ENCODE measurements at places on chromosomes 4 and X. TPM values are rescaled to one million over a fixed set of nuclear protein-coding genes. Genes with fewer than 3 reads are reported as not detected.
A peak's percentile ranks its signal among the peaks of the same experiment; 100 is the strongest.

Gene PLP1
- not detected for total RNA-seq

Gene CAPN6
- total RNA-seq, result not detected

Gene CENPVL3
- not detected for total RNA-seq

Gene REPS2
- 0.35 TPM for total RNA-seq

Gene AFP
- total RNA-seq, result not detected

DNA sequence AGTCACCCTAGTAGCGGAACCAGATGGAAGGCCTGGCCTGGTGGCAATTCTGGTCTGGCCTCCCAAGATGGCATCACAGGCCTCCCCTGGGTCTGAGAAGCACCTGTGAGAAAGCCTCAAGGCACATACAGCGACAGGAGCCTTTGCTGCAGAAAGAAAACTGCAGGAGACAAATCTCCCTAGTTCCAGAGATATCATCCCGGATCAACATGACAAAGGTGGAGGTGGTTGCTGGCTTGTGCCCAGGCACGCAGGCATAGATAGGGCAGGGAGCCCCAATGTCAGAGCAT lies 93.6 kb downstream of the BCOR start:
- H3K36me3 ChIP-seq, result no peaks in the 10 kb centered on the region
- H3K27me3 ChIP-seq, result peaks cover 21% of the 10 kb centered on the region
- no peak for DNase-seq
- peak overlapping the region; percentile 31 for H3K4me3 ChIP-seq
- H3K4me1 ChIP-seq, result peaks cover 8% of the 10 kb centered on the region

GRCh38 chr4:100289946-100290345 lies 99.7 kb upstream of the DDIT4L start:
- no peaks in the 10 kb centered on the region for H3K36me3 ChIP-seq
- DNase-seq, result no peak

GRCh38 chr4:54553001-54553400 lies 104.8 kb upstream of the KIT start:
- no peak overlapping the region for H3K4me3 ChIP-seq
- no peaks in the 10 kb centered on the region for H3K36me3 ChIP-seq
- H3K27ac ChIP-seq, result no peak overlapping the region
- DNase-seq, result no peak

DNA sequence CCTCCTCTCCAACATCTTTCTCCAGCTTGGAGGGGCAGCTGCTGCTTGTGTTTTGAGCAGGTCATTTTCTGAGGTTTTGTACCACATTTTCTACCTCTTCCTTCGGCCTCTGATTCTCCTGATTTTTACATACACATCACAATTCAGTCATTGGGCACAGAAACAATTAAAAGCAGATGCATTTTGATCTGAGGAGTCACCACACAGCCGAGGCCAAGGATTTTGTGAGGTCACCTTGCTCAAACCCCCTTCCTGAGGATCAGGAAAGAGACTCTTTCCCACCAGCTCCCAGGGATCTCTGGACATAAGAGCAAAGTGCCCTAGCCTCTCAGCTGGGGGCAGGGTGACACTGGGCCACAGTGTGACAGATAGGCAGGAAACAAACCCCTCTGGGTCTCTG lies 5.4 kb upstream of the FATE1 start:
- no peak overlapping the region for H3K4me3 ChIP-seq
- H3K4me1 ChIP-seq, result no peaks in the 10 kb centered on the region
- DNase-seq, result no peak
- H3K27me3 ChIP-seq, result peaks cover 5% of the 10 kb centered on the region
- no peaks in the 10 kb centered on the region for H3K36me3 ChIP-seq
- no peak overlapping the region for H3K27ac ChIP-seq

- DNase-seq, result no peak
- H3K36me3 ChIP-seq, result no peaks in the 10 kb centered on the region
- peaks cover 15% of the 10 kb centered on the region for H3K27me3 ChIP-seq
- H3K4me1 ChIP-seq, result peaks cover 2% of the 10 kb centered on the region
- no peak overlapping the region for H3K27ac ChIP-seq
These were observed 186.9 kb upstream of the LNX1 start for GRCh38 chr4:53778155-53778554.

GRCh38 chr4:7770224-7771050 lies 169.2 kb downstream of the AFAP1 start:
- peak overlapping the region; percentile 77 for H3K4me3 ChIP-seq
- H3K4me1 ChIP-seq, result peaks cover 19% of the 10 kb centered on the region
- no peaks in the 10 kb centered on the region for H3K27me3 ChIP-seq
- H3K36me3 ChIP-seq, result peaks cover 6% of the 10 kb centered on the region

- no peaks in the 10 kb centered on the region for H3K4me1 ChIP-seq
- H3K27ac ChIP-seq, result no peak overlapping the region
- no peaks in the 10 kb centered on the region for H3K36me3 ChIP-seq
- H3K27me3 ChIP-seq, result no peaks in the 10 kb centered on the region
These were observed 127.4 kb upstream of the RPL34 start for GRCh38 chr4:108492816-108493595.

DNA sequence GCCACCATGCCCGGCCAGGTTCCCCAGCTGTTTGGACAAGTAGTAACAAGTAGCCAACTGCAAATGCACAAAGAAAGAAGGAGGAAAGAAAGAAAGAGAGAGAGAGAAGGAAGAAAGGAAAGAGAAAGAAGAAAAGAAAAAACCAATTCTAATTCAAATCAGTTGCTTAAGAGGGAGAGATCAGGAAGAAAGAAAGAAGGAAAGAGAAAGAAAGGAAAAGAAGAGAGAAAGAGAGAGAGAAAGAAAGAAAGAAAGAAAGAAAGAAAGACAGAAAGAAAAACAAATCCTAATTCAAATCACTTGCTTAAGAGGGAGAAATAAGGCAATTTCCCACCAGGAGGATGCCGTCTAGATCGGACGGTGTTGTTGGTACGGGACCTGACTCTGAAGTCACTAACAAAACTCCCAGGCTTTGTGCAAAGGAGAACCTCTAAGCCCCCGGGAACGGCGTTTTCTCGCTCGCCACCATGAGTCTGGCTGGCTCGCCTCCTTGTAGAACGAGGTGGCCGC lies 95.5 kb upstream of the PPP2R3B start:
- H3K4me1 ChIP-seq, result no peaks in the 10 kb centered on the region
- H3K27ac ChIP-seq, result no peak overlapping the region
- DNase-seq, result no peak

DNA sequence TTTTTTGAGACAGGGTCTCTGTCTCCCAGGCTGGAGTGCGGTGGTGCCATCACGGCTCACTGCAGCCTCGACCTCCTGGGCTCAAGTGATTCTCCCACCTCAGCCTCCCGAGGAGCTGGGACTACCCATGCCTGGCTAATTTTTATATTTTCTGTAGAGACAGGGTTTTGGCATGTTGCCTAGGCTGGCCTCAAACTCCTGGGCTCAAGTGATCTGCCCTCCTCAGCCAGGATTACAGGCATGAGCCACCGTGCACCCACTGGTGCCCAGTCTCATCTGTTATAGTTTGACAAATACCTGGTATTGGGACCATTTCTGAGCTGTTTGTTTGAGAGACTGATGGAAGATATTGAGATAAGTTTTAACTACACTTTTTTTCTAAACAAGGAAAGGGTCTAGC lies 57.5 kb upstream of the SMIM10 start:
- H3K27me3 ChIP-seq, result no peaks in the 10 kb centered on the region
- no peaks in the 10 kb centered on the region for H3K4me1 ChIP-seq
- no peak overlapping the region for H3K4me3 ChIP-seq
- H3K36me3 ChIP-seq, result no peaks in the 10 kb centered on the region
- no peak for DNase-seq

- no peaks in the 10 kb centered on the region for H3K27me3 ChIP-seq
- no peaks in the 10 kb centered on the region for H3K36me3 ChIP-seq
- DNase-seq, result no peak
- H3K27ac ChIP-seq, result peak overlapping the region; percentile 75
These were observed 153.7 kb downstream of the FBXW7 start for GRCh38 chr4:152382057-152382785.

Measured in T-helper 17 cell (primary cell).